ENCODE measurements at places on chromosomes 13 and 19.
A peak's percentile ranks its signal among the peaks of the same experiment; 100 is the strongest.

GRCh38 chr19:45608948-45609347 is 6.9 kb upstream of the GPR4 start:
- ATAC-seq, result no peak

DNA sequence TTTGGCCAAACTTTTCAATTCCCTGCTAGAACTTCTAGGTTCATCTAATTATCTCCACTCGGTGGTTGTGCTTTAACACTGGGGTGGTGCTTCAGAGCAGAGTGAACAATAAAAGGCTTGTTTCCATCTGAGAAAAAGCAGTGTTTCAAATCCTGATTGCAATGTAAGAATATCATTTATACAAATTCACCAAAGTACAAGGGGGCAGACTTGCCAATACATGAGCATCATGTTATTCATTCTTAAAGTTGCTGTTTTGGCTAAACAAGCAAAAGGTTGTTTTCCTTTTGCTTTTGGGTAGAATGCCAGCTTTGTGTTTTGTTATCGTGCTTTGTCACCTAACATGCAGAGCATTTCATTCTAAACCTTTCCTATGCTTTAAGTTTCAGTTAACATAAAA is 78.5 kb upstream of the UBAC2 start:
- no peak for ATAC-seq

GRCh38 chr13:46637213-46637612 is 84.2 kb downstream of the LRCH1 start:
- no peak for ATAC-seq

- ATAC-seq, result peak; percentile 49
Observed at GRCh38 chr13:95607366-95607765, 37.1 kb downstream of the DZIP1 start.

- ATAC-seq, result no peak
Observed at GRCh38 chr19:38204096-38204495, 19.9 kb downstream of the DPF1 start.

DNA sequence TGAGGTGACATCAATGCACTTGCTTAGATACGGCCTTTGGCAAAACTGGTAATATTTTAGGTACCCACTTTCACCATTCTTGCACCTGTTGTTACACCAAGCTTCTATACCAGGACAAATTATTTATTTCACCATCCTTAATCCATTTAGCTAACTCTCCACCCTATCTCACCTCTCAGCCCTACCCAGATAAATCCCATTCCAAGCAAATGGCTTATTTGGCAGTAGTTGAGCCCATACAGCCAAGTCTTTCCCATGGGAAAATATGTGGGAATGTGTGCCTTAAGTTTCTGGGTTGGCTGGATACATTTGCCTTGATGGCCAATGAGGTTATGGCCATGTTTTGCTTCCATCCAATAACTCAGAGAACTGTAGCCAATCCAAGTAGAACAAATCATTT is 551.9 kb downstream of the GPC6 start:
- no peak for ATAC-seq

- no peak for ATAC-seq
Observed at GRCh38 chr19:8262431-8262830, 45.7 kb downstream of the CD320 start.

GRCh38 chr13:31765138-31765785 is 25.9 kb downstream of the RXFP2 start:
- peak; percentile 34 for ATAC-seq

- ATAC-seq, result no peak
Observed at GRCh38 chr13:93948162-93948922, 531.1 kb downstream of the DCT start.

DNA sequence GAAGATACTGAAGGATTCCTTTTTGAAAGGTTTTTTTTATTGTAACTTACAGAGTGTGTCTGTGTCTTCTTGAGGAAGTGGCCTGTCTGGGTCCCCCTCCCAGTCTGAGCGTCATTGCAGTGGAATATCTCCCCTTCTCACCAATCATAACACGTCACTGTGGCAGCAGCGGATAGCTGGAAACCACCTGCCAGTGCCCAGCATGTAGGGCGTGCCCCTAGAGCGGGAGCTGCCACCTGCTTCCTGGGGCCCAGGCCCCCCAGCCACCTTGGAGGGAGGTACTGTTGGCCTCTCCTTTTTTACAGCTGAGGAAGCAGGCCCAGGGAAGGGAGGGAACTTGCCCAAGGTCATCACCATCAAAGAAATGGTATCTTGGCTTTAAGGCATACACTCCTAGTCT is 4.6 kb upstream of the DNM2 start:
- no peak for ATAC-seq

DNA sequence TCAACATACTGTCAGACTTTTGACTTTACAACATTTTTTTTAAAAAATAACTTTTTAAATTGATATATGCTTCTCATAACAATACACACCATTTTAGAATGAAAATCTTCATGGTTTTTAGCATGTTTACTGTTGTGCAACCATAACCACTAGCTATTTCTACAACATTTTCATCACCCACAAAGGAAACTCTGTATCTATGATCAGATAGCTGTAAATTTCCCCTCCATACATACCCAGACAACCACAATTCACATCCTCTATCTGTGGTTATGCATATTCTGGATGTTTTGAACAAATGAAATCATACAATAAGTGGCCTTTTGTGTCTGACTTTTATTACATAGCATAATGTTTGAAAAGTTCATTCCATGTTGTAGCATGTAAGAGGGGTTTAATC is 1666.0 kb downstream of the EFNB2 start:
- ATAC-seq, result no peak

DNA sequence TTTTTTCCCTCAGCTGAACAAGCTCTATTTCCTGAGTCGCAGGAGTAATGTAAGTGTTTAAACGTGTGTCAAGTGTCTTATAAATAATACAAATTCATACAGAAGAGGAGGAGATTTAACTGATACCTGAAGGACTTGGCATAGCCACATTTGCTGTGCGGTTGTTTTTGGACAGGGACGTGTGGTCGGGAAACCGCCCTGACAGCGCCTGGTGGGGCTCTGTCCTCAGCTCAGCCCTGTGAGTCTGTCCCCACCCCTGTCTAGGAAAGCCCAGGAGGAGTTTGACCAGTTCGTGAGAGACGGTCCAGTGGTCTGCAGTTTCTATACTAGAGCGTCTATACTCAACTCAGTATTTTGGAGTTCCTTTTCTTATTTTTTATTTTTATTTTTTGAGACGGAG is 16.7 kb downstream of the ZIC2 start:
- ATAC-seq, result no peak

DNA sequence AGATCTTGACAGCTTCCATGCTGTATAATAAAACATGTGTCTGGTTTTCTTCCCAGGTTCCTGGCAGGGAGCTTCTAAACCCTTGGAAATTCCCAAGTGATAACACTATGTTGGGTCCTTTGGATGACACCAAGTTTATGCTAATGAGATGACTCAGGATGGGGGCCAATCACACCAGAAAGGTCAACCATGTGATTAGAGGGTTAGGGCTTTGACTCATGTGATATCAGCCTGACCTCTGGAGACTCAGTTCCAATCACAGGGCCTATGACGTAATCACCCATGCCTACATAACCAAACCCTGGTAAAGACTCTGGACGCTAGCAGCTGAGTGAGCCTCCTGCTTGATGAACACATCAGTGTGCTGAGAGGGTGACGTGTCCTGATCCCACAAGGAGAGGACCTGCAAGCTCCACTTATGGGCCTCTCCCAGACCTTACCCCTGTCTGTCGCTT is 203.6 kb downstream of the DCLK1 start:
- peak; percentile 32 for ATAC-seq

DNA sequence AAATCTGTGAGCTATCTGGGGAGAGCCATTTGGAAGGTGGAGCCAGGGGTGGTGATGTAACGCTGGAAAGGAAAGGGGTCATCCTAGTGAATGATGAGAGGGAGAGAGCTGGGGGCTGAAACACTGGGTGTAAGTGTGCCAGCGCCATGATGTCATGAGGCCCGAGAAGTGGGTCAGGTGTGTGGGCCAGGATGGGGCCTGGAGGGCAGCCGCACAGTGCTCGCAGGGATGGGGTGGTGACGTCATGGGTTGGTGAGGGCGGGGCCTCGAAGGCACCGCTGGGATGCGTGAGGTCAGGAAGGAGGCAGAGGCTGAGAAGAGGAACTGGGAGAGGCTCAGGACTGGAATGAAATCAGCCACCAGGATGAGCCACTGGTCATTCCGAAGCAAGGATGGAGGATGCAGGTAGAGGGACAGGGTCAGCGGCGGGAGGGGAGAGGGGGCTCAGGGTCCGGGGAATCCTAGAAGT is 4.4 kb downstream of the CCDC61 start:
- ATAC-seq, result peak; percentile 18

- no peak for ATAC-seq
Observed at GRCh38 chr19:49340069-49340864, 5.1 kb downstream of the CD37 start.

GRCh38 chr19:11377237-11377636 is 2.8 kb downstream of the SWSAP1 start:
- no peak for ATAC-seq

DNA sequence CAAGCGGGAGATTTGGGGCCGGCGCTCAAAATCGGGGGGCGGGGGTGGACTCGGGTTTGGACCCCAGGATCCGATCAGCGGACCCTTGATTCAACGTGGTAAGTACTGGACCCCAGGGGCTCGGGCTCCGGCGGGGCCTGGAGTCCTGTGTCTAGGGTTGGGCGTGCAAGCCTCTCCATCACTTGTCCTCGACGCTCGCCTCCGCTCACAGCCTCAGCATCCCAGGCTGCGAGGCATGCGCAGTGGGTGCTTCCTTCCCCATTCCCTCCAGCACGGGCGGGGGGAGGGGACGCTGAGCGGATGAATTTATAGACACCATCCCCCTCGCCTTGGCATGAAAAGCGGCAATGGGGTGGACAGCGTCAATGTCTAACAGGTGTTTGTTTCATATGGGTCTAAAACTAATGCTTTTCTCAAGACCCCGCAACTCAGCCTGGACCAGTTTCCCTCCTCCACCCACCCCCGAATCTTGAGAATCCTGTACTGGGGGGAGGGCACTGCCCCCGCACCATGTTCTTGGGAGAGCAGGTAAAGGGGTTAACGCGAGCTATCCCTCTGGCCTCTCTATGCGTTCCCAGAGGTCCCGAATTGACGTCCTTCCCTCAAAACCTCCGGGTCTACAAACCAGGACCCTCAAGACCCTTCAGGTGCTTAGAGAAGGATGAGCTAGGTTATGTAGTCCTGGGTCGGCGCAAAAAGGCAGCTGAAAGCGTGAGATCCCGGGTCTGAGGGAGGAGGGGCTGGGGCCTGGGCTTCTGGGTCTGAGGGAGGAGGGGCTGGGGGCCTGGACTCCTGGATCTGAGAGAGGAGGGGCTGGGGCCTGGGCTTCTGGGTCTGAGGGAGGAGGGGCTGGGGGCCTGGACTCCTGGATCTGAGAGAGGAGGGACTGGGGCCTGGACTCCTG is 579 bp downstream of the CPT1C start:
- peak; percentile 60 for ATAC-seq

- no peak for ATAC-seq
Observed at GRCh38 chr13:51035469-51035868, 75.6 kb downstream of the C13orf42 start.

Data from SK-N-SH treated with all-trans-retinoic acid at 6 μM for 48 hours (cell line).